ENCODE measurements at places on chromosomes 2 and 18.

GRCh38 chr18:9328776-9329175 lies 5.8 kb upstream of the TWSG1 start:
- DNase-seq = no peak

DNA sequence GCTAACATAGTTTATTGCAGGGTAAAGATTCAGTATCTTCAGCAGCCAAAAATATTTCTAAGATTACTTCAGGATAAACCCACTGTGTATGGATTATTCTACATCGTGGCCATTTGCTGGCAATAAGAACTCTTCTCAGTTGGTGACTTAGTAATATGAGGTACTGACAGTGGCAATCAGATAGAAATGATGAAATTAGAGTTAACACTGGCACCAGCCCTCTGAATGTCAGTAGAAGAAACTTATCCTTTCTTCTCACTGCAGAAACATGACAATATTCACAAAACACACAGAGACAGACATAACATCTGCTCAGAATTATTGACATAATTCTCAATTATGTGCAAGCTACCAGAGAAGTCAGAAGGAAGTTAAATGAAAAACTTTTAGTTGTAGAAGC lies 246.3 kb upstream of the COL3A1 start:
- no peak for DNase-seq

DNA sequence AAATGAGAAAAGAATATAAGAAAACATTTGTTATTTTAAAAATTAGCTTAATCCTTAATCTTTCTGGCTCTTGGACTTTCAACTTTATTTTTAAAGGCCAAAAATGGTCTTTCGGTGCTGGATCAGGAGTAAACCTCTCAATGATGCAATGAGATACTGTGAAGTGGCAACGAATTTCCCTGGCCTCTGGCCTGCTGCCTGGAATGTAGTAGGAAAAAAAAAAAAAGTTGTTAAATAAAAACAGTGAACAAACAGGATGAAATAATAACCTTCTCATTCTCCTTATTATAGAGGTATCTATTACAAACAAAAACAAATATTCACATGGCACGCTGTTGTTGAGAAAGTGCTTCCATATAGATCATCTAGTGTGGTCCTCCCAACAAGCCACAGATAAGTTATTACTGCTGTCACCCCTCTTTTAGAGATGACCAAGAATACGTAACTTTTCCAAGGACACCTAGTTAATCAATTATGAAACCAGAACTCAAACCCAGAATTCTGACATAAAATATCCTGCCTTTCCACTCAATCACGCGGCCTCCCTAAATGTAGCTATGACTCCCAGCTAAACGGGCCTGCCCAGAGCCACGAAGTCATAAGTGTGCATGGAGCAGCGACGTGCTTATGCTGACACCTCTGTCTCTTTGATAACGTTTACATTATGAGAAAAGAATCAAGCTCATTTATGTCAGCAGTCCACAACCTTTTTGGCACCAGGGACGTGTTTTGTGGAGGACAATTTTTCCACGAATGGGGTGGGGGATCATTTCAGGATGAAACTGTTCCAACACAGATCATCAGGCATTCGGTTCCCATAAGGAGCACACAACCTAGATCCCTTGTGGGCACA lies 170.9 kb downstream of the BCL2 start:
- no peak for DNase-seq

DNA sequence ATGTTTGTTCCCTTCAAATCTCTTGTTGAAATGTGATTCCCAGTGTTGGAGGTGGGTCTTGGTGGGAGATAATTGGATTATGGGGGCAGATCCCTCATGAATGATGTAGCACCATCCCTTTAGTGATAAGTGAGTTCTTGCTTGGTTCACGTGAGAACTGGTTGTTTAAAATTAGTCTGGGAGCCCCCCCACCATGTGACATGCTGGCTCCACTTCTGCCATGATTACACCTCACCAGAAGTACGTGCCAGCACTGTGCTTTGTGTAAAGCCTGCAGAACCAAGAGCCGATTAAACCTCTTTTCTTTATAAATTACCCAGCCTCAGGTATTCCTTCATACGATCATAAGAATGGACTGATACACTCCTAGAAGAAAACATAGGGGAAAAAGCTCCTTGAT lies 10.1 kb downstream of the ABI2 start:
- DNase-seq = no peak

GRCh38 chr2:19156646-19157045 lies 201.8 kb downstream of the OSR1 start:
- no peak for DNase-seq

DNA sequence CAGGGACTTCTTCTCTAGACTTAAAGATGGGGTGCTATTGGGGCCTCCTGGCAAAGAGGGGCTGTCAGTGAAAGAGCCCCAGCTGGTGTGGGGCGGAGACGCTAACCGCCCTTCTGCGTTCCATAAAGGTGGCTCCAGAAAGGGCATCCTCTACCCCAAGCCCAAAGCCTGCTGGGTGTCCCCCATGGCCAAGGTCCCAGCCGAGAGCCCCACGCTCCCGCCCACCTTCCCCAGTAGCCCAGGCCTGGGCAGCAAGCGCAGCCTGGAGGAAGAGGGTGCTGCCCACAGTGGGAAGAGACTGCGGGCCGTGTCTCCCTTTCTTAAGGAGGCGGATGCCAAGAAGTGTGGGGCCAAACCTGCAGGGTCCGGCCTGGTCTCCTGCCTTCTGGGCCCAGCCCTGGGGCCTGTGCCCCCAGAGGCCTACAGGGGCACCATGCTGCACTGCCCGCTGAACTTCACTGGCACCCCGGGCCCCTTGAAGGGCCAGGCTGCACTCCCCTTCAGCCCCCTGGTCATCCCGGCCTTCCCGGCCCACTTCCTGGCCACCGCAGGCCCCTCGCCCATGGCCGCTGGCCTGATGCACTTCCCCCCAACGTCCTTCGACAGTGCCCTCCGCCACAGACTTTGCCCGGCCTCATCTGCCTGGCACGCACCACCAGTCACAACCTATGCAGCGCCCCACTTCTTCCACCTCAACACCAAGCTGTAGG lies 15.2 kb downstream of the ARID5A start:
- no peak for DNase-seq

- DNase-seq = no peak
Measured at GRCh38 chr2:161982548-161983330, 91.3 kb downstream of the DPP4 start.

GRCh38 chr2:38907743-38908562 lies 18.3 kb downstream of the ARHGEF33 start:
- DNase-seq = no peak

DNA sequence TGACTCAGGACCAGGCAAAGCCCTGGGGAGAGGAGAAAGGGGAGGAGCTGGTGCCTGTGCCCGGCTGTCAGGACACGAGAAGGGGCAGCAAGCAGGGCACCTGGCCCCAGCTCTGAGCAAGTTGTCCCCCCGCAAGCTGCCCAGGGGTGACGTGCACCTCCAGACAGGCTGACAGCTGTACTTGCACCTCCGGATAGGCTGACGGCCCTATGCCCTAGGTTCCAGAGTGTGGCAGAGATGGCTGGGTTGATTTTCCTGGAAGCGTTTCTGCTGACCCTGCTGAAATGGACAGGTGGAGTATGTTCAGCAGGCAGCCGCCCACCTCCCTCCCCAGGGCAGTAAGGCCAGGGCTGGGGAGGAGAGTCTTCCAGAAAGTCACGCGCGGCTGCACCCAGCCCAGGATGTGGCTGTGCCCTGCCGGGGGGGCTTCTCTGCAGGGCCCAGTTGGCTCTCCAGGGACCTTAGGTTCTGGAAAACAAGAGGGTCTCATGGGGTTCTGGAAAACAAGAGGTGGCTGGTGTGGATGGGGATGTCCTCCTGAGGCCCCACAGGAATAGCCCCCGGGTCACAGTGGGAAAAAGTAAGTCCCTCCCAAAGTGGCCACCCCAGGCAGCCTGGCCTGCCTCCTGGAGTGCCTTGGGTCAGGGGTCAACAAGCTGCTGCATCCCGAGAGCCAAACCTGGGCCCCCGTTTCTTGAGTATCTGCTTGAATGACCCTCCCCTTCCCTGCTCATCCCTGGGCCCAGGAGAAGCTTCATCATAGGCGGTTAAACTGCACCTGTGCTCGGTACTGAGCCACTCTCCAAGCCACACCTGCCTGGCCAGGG lies 71.4 kb upstream of the OTOS start:
- DNase-seq = no peak

- DNase-seq = no peak
Measured at GRCh38 chr2:128775914-128776285, 457.2 kb upstream of the HS6ST1 start.

GRCh38 chr2:15315411-15315810 lies 245.7 kb downstream of the NBAS start:
- DNase-seq = no peak

DNA sequence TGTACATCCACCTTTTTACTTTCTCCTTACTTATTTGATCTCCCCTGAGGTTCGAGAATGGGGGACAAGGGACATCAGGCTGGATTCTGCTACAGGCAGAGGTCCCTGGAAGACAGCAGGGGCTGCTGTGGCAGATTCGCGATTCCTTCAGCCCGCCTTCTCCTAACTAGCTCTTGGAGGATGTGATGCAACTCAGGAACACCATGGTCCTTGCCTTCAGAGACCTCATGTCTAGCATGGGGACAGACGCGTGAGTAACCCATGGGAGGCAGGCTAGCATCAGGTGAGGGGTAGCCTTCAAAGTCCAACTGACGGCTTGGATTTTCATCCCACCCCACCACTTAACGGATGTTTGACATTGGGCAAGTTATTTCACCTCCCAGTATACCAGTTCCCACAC lies 869 bp upstream of the TCF23 start:
- DNase-seq = no peak

GRCh38 chr2:8457092-8457481 lies 224.8 kb upstream of the ID2 start:
- no peak for DNase-seq

- no peak for DNase-seq
Measured at GRCh38 chr2:21276163-21276562, 152.4 kb downstream of the TDRD15 start.

- no peak for DNase-seq
Measured at GRCh38 chr2:96198921-96199320, 9.7 kb downstream of the STARD7 start.

DNA sequence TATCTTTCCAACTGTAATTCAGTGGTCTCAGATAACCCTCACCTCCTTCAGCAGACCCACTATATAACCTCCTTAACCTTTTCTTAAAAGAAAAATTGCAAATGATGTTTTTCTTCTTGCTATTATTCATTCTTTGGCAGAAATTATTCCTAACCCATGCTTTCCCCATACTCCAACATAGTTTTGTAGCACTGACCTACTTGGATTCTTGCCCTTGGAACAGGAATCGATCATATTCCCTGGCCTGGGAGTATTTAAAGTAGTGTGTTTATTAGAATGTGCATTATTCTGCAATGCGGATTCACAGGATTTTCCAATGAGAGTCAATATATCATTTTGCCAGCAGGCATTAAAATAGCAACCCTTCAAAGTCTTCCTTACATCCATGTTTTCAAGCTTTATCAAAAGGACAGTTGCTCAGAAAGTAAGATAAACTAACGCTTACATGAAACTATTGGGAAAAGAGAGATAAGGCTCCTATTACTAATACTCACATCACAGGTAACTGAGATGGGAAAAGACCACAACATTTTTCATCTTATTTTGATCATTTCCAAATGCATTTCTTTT lies 37.4 kb downstream of the CHN1 start:
- no peak for DNase-seq

DNA sequence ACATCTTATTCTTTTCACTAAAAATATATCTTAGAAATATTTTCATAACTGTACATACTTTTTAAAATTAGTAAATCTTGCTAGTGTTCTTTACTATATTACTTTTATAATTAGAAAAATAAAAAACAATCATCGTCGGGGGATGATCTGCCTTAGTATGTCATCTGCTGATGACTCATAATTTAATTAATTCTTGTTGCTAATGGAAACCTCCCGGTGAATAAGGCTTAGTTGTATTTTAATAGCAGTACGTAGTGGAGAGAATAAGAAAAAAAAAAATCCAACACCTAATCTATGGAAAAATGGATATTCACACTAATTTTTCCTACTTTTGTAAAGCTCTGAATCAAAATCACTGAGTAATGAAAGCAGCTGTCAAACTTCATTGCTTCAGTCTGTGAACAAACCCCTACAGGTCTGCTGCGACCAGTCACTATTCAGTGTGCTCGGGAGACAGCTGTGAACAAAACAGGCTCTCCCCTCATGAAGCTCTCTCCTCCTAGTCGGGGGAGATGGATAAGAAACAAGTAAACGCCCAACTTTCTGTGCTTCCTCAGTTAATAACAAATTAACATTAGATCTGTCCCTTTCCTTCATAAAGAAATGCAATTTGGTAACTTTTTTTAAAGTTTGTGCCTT lies 97.4 kb upstream of the UPP2 start:
- peak; percentile 17 for DNase-seq

DNA sequence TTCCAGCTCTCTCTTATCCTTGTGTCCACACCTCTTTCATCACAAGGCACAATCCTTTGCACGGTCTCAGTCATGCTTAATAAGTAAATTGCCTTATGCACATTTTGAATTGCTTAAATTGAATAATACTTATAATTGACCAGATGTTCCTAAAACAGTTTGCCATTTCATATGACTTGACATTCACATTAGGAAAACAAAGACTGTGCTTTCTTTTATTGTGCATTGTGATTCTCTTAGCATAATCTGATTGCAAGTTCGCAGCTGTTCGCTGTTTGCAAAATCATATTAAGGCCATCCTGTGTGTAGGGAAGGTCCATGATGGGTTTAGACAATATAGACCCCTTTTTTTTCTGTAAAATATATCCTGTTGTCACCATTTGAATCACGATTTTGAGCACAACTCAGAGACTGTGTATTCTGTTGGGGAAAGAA lies 75.6 kb downstream of the RNF144A start:
- DNase-seq = peak; percentile 79

- DNase-seq = no peak
Measured at GRCh38 chr2:102455061-102455670, 17.9 kb upstream of the SLC9A4 start.

DNA sequence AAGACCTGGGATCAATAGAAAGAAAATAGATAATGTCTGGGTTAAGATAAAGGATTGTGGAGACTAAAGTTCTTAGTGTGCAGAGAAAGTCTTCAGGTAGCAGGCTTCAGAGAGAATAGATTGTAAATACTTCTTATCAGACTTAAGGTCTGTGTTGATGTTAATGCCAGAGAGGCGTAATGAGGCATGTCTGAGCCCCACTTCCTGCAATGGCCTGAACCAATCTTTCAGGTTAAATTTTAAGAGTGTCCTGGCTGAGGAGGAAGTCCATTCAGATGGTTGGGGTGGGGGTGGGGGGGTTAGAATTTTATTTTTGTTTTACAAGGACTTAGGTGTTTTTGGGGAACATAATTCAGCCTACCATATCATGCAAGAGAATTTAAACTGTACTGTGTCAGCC lies 129.5 kb downstream of the EVA1A start:
- DNase-seq = no peak

- no peak for DNase-seq
Measured at GRCh38 chr2:10057231-10058107, 14.1 kb downstream of the KLF11 start.

DNA sequence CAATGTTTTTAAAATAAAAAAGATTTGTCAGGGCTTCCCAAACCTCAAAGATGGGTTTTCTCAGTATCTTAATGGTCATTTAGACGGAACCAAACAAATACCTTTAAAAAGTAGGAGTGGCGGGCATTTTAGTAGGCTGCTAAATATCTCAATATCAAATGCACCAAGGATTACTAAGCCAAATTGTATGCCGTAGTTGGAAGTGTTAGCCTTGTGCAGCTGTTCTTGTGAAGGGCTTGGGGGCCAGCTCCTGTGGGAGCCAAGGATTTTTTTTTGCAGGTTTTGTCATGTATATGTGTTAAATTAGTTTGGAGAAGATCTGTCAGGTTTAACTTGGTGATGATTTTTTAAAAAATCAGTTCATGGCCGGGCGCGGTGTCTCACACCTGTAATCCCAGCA lies 52.1 kb downstream of the ACTR2 start:
- DNase-seq = no peak

Data from putamen (tissue), 1 donor.